ENCODE measurements at places on chromosomes 2 and 18.

DNA sequence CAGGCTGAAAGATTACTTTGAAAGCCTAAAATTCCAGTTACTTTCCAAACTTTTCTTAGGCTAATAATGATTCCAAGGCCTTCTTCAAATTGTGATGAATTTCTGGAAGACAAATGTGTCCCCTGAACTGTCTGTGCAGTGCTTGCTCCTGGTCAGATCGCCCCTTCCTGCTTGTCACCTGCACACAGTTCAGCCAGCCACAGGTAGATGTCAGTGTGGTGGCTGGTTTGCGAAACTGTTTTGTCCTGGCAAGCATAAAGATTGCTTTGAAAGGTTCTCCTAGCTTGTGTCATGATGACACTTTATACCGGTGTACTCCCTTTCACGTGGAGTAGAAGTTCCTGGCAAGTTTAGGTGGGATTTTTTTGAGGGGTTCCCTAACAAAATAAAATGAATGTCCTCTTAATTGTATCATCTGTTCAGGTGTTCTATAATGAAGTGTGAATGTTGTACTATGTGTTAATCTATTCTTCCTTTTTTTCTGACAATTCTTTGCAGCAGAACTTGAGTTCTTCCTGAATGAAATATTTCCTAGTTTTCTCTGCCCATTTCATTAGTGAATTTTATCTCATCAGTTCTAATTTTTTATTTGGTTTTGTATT lies 298.8 kb downstream of the ZNF407 start:
- peak; percentile 37 for DNase-seq

- DNase-seq: no peak
These were observed 18.1 kb upstream of the SNTG2 start for GRCh38 chr2:932320-933115.

DNA sequence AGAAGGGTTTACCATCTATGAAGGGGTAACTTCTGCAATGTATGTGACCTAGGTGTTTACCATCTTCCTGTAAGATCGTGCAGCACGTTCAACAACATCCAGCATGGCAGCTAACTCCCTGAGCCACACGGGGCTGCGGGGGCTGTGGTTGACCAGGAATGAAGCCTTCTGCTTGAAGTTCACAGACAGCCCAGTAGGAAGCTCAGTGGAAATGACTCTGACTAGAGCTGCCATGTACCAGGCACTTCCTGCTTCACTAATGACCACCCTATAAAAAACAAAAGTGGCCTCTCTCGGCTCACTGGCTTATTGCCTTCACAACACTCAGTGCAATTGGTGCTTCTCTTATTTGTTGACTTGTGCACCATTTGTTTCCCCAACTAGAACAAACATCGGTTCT lies 99.7 kb upstream of the SMAD7 start:
- DNase-seq: no peak

DNA sequence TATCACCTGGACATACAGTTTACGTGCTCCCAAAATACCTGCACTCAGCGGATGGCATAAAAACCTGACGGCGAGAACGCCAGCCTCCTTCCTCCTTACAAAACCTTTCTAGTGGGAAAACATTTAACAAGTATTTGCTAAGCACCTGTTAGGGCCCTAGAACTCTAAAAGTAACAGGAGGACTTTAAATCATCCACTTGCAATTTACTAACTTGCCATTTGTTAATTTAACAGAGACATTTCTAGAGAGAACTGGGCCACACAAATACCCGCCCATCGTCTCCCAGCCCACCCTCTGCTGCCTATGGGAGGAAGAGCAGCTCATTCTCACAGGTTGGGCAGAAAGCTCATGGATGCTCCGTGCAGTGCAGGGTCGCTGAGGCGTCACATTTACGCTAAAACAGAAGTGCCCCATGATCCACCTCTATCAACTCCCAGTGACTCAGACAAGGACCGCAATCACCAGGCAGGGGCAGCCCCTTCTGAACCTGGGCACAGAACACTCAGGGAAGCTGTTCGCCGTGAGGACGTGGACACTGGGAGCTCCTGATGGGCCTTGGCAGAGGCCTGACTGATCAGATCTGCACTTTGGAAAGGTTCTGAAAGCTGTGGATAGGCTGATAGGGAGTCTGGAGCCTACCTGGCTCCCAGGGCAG lies 106.9 kb downstream of the HDAC4 start:
- no peak for DNase-seq

GRCh38 chr2:236163471-236164200 lies 4.5 kb downstream of the GBX2 start:
- no peak for DNase-seq

DNA sequence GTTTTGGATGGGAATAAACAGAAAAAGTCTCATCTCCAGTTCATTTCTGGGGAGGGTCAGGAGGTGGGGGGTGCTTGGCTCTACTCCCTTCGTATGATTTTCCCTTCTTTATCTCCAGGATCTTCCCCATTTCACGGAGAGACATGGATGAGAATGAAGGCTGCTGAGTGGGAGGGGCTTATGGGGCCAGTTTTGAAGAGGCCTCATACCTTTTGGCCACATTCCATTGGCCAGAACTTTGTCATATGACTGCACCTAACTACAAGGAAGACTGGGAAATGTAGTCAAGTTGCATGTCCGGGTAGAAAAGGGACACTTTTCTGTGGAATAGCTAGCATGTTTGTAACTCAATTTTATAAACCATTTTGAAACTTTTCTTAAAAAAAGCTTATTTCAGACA lies 117.6 kb downstream of the NEDD4L start:
- no peak for DNase-seq

GRCh38 chr18:45518311-45519155 lies 96.7 kb upstream of the SLC14A2 start:
- no peak for DNase-seq

- DNase-seq: no peak
These were observed 2.9 kb downstream of the DNPEP start for GRCh38 chr2:219384859-219385258.

DNA sequence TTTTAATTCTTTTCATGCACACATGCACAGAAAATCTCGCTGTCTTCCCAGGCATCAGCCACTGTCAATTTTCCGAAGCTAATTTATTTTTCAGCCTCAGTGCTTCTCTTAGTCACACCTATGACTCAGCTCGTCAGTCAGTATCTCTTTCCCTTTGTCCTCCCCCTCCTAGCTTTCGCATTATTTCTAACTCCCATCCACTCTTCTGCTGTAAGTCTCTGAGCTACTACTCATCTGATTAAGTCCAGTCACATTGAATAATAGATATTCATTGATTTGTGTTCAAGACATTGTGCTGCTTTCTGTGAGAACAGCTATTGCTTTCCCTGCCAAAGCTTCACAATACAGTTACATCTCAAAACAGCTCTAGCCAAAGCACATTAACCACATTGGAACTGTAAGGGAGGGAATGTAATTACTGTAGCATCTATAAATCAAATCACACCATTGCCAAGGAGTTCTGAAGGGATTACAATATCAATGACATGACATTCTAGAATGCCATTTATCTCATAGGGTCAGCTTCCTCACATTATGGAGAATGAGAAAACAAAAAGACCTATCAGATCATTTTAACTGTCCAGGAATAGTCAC lies 89.4 kb downstream of the SCN3A start:
- no peak for DNase-seq

GRCh38 chr2:189841019-189841418 lies 56.8 kb downstream of the PMS1 start:
- DNase-seq: no peak

- no peak for DNase-seq
These were observed 28.8 kb upstream of the GPR55 start for GRCh38 chr2:230953845-230954244.

GRCh38 chr18:56615738-56616520 lies 22.5 kb downstream of the TXNL1 start:
- no peak for DNase-seq

- no peak for DNase-seq
These were observed 11.9 kb downstream of the GPN1 start for GRCh38 chr2:27640722-27641245.

DNA sequence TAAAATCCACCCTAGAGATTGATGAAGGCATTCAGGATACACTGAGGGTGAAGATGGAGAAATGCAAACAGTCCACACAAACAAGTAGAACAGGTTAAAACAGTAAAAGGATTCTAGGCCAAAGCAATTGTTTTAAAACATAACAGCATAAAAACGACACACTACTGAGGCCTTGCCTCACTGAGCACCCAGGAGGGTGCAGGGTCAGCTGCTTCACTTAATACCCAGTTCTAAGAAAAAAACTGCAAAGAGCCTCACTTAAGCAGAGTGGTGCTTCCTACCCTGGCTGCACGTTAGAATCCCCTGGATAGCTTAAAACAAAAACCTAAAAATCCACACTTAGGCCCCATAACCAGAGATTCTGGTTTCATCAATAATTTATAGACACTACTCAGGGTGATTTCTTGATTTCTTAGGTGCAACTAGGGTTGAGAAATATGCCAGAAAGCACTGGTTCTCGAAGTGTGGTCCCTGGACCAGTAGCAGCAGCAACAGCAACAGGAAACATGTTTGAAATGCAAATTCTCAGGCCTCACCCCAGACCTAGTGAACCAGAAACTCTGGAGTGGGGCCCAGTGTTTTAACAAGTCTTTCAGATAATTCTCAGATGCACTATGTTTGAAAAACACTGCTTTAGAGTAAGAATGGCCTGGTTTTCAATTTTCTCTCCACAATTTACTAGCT lies 279.1 kb downstream of the ZEB2 start:
- DNase-seq: no peak

- DNase-seq: no peak
These were observed 46.6 kb downstream of the LCT start for GRCh38 chr2:135790423-135790822.

GRCh38 chr18:46060359-46060841 lies 11.7 kb downstream of the PSTPIP2 start:
- no peak for DNase-seq

GRCh38 chr2:105496271-105496670 lies 97.4 kb upstream of the FHL2 start:
- no peak for DNase-seq

DNA sequence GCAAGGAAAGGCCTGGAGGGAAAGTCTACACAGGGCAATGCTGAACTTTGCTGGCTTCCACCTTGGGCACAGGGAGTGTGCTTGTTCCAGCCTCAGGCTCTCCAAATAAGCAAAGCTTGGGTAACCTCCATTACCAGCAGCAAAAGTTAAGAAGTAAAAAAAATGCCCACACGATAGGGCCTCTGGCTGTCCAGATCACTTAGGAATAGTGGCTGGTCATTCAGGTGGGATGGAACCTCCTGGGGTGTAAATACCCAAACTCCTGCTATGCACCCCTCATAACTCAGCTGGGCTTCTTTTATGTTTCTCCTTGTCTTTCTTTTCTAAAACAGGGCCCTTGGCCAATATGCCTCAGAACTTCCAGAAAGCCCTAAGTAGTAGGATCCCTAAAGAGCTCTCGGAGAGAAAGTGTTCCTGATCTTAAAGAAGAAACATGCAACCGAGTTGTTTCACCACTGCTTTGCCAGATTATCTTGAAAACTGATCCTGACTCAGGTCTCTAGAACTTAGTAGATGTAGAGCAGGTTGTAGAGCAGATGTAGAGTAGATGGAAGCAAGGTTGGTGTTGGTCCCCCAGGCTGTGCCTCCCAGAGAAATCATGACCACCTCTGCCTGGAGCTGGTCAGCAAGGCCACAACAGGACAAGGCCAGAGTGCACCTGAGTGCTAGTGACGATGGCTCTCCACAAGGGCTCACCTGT lies 2.0 kb upstream of the OSR1 start:
- no peak for DNase-seq

DNA sequence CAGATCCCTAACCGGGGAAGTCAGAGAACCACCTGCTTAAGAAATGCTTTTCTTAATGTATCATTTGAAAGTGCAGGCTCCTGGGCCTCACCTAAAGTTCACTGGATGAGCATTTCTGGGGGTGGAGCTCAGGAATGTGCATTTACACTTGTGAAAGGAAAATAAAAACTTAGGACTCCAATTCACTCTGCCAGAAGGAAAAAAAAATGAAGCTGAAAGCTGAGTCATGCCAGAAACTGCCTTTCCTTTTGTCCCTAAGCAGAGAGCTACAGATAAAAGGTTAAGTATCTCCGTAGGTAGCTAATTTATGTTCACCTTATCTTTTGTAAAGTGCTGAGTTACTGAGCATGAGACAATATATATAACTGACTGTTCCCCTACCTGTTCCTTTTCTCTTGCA lies 229.5 kb upstream of the MEX3C start:
- DNase-seq: no peak

DNA sequence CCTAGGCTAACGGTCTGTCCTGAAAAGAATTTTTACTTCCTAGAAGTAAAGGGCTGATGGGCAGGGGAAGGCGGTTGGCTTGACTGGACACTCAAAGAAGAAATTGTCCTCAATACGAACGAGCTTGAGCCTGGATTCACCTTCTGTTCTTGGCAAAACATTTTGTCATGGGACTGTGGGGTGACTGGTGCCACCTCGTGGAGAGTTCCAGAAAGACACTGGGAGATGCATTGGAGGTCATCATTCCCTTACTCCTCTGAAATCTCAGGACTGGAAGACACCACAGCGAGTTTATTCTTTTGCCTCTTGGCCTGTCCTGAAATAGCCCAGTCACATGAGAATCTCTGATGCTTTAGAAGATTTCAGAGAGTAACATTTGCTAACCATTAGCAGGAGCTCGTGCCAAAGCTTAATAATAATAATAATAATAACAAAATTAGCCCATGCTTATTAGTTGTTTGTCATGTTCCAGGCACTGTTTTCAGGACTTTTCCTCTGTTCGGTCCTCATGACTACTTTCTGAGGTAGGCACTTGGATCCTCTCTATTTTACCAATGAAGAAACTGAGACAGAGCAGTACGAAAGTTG lies 44.5 kb downstream of the TMEM182 start:
- DNase-seq: peak; percentile 57

GRCh38 chr2:58702302-58702885 lies 461.3 kb upstream of the FANCL start:
- no peak for DNase-seq

DNA sequence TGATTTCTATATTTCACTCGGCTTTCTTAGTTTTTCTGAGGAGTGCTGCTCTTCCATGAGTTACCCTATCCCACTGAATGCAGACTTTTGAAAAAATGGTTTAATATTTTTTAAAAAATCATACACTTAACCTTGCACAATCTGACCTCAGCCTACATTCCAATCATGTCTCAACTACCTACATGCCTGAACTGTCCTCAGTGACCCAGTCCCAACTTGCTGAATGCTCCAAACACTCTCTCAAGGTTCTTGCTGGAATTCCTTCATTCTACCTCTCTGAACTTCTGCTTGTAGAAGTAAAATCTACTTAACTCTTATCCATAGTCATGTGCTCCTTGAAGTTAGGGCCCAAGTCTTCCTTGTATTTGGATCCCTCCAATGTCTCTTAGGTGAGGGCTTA lies 181.6 kb downstream of the XIRP2 start:
- no peak for DNase-seq

GRCh38 chr2:152441961-152442360 lies 107.0 kb downstream of the FMNL2 start:
- DNase-seq: no peak

DNA sequence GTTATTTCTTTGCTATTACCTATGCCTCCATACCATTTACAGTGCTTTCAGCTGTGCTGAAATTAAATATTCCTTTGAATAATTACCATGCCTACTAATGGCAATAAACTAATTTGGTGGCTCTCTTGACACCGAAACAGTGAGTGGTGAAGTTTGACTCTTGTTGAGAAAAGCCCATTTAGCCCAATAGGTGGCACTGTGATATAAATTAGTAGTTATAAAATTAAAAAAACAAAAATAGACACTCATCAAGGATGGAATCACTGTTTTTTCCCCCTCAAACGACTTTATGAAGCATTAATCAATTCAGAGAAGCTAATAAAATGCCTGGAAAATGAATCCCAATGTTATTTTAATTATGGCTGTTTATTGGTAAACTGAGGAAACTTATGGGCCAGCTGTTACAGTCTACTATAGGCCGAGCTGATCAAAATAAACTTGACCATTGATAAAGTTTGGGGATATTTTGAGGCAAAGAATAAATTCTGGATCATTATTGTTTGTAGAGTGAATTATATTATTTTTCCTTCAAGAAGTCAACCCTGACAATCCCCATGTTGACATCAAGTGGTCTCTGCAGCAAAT lies 339.6 kb downstream of the TRIB2 start:
- DNase-seq: no peak

Data from globus pallidus (tissue), 1 donor.